ENCODE measurements at places on chromosomes 16 and 17.

- DNase-seq = no peak
Observed at GRCh38 chr17:55561973-55562495, 50.8 kb upstream of the SMIM36 start.

DNA sequence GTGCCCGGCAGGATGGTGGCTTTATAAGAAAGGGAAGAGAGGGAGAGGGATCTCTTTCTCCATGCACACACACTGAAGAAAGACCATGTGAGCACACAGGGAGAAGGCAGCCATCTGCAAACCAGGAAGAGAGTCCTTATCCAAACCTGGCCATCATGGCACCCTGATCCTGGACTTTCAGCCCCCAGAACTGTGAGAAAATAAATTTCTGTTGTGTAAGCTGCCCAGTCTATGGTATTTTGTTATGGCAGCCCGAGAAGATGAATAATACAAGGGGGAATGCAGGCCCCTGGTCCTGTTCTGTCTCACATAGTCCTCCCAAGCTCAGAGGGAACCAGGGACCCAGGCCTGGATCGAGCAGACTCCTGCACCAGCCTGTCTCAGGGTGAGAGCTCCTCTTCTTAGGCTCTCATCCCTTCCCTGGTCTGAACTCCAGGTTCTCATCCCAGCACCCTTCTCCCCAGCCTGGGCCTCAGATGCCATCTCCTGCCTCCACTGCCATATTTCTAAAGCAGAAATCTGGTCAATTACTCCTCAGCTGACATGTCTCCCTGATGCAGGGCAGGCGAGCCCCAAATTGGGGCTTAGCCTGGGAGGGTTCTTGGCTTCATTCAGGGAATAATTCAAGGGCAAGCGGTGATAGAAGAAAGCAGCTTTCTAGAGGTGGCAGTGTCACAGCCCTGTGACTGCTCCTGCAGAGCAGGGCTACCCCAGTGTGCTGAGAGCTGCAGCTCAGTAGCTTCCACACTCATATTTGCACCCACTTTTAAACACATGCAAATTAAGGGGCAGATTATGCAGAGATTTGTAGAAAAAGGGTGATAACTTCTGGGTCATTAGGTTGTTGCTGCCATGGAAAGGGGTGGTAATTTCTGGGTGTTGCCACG is 28.8 kb downstream of the IGFBP4 start:
- DNase-seq = no peak

- no peak for DNase-seq
Observed at GRCh38 chr17:4310354-4311060, 46.7 kb upstream of the ANKFY1 start.

GRCh38 chr17:27906226-27906580 is 13.0 kb upstream of the LYRM9 start:
- DNase-seq = no peak

GRCh38 chr16:13634959-13635358 is 285.0 kb upstream of the ERCC4 start:
- DNase-seq = no peak

- no peak for DNase-seq
Observed at GRCh38 chr16:79402356-79402755, 198.2 kb downstream of the MAF start.

DNA sequence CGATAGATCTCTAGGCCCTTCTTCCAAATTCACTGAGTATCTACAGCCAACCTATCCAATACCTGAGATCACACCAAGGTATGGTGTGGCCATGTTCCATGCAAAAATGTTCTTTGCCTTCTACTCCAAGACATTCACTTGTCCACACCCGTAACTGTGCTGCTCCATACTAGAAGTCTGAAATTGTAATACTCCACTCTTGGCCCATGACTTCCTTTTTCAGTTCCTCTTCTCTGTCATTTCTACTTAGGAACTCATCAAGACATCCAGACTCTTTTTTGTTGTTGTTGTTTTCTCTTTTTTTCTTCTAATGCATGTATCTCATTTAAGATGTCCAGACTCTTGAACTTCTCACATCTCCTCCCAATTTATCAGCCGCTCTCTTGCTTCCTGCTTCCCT is 42.5 kb upstream of the KSR1 start:
- no peak for DNase-seq

GRCh38 chr16:48479329-48479728 is 94.1 kb upstream of the SIAH1 start:
- DNase-seq = no peak

- no peak for DNase-seq
Observed at GRCh38 chr16:81431554-81432353, 12.9 kb upstream of the CMIP start.

DNA sequence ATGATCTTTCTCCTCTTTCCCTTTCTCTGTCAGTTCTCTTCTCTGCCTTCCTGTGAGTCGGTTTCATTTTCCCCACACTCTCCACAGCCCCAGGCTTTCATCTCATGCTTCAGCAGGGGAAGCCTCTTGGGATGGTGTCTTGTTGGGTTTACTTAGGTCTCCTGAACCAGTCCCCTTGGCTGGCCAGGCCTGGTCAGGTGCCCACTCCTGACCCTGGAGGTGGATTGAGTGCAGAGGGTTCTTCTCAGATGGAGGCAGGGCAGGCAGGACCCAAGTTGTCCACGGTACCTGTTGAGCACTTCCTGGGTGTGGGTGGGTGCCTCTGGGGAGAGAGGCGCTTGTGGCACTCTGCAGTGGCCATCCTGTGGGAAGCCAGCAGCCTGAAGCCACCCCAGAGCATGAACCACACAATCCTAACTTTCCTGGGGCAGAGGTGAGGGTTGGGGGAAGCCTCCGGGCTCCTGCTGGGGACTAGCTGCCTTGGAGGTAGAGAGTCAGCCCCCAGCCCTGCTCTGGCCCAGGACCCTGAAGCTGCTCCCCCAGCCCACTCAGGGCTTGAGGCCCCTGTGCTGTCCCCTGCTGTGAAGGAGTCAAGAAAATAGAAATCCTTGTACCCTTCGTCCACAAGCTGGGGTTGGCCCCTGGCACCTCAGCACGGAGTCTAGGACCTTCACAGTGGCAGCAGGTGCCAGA is 2.0 kb upstream of the RAP1GAP2 start:
- no peak for DNase-seq

GRCh38 chr17:900336-900934 is 79.1 kb downstream of the NXN start:
- DNase-seq = no peak

GRCh38 chr16:80369138-80369958 is 171.4 kb upstream of the DYNLRB2 start:
- no peak for DNase-seq

GRCh38 chr16:652454-653305 is 3.5 kb downstream of the WDR90 start:
- DNase-seq = no peak

DNA sequence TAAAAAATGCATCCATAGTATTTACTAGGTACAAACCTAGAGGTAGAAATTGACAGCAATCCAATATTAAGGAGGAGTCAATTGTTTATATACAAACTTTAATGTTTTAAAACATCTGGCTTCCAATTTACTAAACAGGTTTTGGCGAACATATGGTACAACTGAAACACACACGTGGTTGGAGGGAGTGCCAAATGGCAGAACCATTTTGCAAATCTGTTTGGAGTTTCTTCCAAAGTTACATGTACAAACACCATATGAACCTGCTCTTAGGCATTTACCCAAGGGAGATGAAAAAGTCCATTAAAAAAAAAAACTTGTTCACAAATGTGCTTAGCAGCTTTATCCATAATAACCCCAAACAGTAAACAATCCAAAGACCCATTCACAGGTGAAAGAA is 159.8 kb upstream of the MYOCD start:
- no peak for DNase-seq

DNA sequence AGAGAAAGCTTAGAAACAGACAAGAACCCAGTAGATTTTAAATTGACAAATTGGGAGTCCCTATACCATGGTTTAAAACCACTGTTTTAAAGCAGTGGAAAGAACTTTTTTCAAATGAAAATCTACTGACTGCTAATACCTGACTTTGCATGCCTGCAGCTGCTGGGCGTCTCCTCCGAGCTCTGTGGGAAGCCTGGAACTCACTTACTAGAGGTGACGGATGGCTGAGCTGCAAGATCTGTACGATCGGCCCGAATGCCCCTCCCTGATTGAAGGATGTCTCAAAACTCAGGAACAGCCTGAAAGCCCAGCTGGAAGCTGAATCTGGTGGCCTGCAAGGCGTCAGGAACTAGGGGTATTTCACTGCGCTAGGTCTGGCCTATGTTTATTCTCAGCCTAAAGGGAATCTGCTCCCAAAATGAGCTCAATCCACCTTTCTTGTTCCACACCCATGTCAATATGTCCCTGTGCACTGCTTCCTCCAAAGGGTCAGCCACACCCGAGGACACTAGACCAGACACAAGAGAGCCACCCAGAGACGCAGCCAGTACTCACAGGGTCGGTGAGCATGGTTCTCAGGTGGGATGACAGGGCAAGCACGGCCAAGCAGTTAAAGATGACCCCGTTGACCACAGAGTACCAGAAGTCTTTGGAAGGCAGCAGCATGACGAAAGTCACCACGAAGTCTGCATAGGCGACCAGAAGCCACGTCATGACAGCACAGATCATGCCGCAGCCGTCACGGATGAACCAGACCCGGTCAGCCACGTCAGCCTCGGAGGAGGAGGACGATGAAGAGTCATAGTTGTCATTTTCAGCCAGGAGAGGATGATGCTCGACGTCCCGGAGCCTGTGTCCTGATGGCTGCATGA is 21.4 kb downstream of the ZDHHC7 start:
- no peak for DNase-seq

GRCh38 chr16:85984231-85984880 is 85.4 kb downstream of the IRF8 start:
- no peak for DNase-seq
